ENCODE measurements at places on chromosomes 2 and 18.

DNA sequence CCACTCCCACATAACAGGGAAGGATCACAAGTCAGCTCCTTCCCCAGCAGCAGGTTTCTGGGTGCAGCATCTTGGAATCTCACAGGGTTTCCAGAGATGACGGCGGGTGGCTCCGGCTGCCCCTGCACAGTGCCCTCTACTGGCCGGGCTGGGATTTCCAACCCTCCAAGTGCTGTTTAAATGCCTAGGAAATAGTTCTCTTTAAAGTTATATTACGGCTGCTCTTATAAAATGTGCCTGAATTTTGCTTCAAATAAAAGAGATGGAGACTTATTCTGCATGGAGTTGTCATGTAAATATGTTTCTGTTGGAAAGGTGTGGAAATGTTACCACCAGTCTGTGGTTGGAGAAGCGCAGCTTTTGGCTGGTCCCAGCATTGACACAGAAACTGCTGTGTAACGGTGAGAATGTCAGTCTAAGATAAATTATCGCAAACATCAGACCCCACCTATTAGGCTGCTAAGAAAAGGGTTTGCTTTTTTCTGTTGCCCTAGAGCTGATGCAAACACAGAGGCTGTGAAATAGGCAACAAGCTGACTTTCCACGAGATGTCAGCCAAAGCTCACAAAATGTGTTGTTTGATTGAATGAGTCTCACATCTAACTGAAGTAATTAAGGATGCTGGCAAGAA lies 3.3 kb upstream of the HJURP start:
- peak; percentile 54 for DNase-seq

- DNase-seq, result no peak
Measured at GRCh38 chr2:118991554-118991953, 49.6 kb downstream of the MARCO start.

- DNase-seq, result no peak
Measured at GRCh38 chr2:166651080-166651675, 157.1 kb upstream of the SCN7A start.

- DNase-seq, result no peak
Measured at GRCh38 chr18:26575865-26576217, 27.5 kb upstream of the KCTD1 start.

GRCh38 chr18:33470216-33470615 lies 29.7 kb upstream of the CCDC178 start:
- no peak for DNase-seq

DNA sequence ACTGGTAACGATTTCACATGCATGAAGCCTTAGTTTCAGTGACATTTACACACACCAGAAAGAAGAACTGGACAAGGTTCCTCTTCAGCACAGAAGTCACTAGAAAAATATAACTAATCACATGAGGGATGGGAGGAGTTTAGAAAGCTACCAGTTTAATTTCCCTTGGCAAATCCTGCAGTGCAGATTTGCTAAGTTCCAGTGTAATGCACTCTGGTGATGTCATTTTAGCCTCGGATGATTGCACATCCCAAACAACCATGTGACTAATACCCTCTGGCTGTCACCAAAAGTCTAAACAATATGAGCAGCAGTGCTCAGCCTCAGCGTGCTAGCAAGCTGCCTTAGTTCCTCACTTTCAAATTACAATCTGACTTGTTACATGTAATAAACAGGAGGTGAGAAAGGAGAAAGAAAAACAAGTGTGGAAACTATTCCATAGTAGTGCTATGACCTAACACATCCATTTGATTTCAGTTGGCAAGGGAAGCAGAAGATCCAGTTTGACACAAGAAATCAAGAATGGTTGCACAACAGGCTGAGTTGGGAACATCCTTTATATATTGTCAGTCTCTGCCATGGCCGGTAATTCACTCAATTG lies 35.3 kb upstream of the PPP1CB start:
- peak; percentile 21 for DNase-seq

GRCh38 chr2:235910067-235910466 lies 258.1 kb downstream of the GBX2 start:
- DNase-seq, result no peak
